ENCODE measurements at places on chromosomes 1 and 21. TPM values are rescaled to one million over a fixed set of nuclear protein-coding genes. Genes with fewer than 3 reads are reported as not detected.

PCSK9 gene
- 37.8 TPM for total RNA-seq

OR2L5 gene
- total RNA-seq = not detected

INAVA gene
- total RNA-seq = 0.34 TPM

RNU1-2 gene
- not detected for total RNA-seq

ELOVL1 gene
- 116 TPM for total RNA-seq

MAEL gene
- not detected for total RNA-seq

GPA33 gene
- total RNA-seq = not detected

S100B gene
- total RNA-seq = 1.3 TPM

SDCCAG8 gene
- total RNA-seq = 30.8 TPM

GBP3 gene
- 4.6 TPM for total RNA-seq

GBP1 gene
- total RNA-seq = 13.6 TPM

RNU1-1 gene
- under 0.01 TPM for total RNA-seq

C1orf116 gene
- total RNA-seq = 0.15 TPM

SELENBP1 gene
- 25.9 TPM for total RNA-seq

FAM3B gene
- not detected for total RNA-seq

CRYBG2 gene
- total RNA-seq = 1.3 TPM

NUDT4B gene
- 11.0 TPM for total RNA-seq

NHLH1 gene
- total RNA-seq = not detected

TMPRSS3 gene
- total RNA-seq = not detected

VSIG8 gene
- not detected for total RNA-seq

STYXL2 gene
- not detected for total RNA-seq

SPATA17 gene
- 0.84 TPM for total RNA-seq

PDPN gene
- 1.3 TPM for total RNA-seq

TEX50 gene
- total RNA-seq = not detected

BARHL2 gene
- not detected for total RNA-seq

ZNF670 gene
- total RNA-seq = 2.0 TPM

RIMS3 gene
- 1.0 TPM for total RNA-seq

SMCP gene
- not detected for total RNA-seq

LMX1A gene
- total RNA-seq = not detected

SLC2A5 gene
- not detected for total RNA-seq

HSD11B1 gene
- total RNA-seq = 20.5 TPM

TMIGD3 gene
- 0.34 TPM for total RNA-seq

HNRNPCL1 gene
- total RNA-seq = not detected

MRPS15 gene
- total RNA-seq = 175 TPM

TRAF3IP3 gene
- not detected for total RNA-seq

TMCC2 gene
- total RNA-seq = 3.4 TPM

RIPK4 gene
- under 0.01 TPM for total RNA-seq

Measured in bronchus fibroblast of lung (primary cell).